Hippocampal formation (tissue), 2 donors: ENCODE measurements at places on chromosomes 5 and 9.

GRCh38 chr5:85159395-85159794 lies 774.7 kb upstream of the EDIL3 start:
- no peak for DNase-seq

DNA sequence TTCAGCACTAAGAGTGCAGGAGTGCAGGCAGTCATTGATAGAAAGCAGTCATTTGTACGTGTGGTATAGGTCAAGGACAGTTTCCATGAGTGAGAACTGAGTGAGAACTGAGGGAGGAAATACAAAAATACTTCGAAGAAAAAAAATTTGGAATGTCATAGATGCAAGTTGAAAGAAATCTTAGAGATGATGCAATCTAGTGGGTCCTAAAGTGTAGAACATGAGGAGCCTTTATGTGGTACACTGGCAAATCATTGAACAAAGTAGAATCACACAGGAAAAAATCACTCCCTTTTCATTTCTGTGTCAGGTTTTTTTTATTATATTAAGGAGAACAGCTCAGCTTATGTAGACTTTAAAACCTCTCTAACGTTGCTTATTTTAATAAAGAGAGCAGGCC lies 26.4 kb upstream of the SLC1A1 start:
- DNase-seq = no peak

- peak; percentile 68 for DNase-seq
Observed at GRCh38 chr9:119968836-119969707, 599.8 kb upstream of the BRINP1 start.

GRCh38 chr9:107693625-107694326 lies 204.2 kb upstream of the KLF4 start:
- DNase-seq = no peak

- peak; percentile 32 for DNase-seq
Observed at GRCh38 chr9:84697509-84698114, 28.1 kb downstream of the NTRK2 start.

DNA sequence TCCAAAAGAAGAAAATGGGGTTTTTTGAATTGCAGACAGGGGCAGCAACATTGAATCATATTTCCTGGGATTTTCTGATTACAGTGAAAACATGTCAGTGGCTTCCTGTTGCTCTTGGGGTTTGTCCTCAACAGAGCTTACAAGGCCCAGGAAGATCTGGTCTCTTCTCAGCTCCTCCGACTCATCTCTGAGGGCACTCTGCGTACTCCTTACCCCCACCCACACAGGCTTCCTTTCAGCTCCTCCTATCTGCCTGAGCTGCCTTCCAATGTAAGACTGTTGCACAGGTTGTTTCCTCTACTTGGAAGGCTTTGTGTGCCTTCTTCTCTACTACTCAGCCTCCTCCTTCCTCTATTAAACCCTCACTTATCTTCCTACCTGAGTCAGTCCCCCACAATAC lies 245.1 kb upstream of the MEF2C start:
- DNase-seq = no peak

DNA sequence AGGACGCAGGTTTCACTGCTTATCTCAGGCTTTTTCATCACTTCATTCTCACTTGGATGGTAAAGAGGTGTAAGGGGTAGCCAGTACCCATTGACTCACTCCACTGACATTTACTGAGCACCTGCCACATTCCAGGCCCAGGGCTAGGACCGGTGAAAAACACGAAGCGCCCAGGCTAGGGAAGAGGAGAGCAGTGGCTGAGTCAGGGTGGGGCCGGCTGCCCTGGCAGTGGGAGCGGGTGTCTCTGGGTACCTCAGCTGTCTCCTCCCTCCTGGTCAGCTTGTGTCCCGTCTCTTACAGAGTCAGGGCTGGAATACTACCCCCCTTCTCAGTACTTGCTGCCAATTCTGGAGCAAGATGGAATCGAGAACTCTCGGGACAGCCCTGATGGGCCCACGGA lies 22.2 kb downstream of the LRSAM1 start:
- no peak for DNase-seq

GRCh38 chr9:134128727-134129679 lies 6.9 kb upstream of the WDR5 start:
- no peak for DNase-seq

DNA sequence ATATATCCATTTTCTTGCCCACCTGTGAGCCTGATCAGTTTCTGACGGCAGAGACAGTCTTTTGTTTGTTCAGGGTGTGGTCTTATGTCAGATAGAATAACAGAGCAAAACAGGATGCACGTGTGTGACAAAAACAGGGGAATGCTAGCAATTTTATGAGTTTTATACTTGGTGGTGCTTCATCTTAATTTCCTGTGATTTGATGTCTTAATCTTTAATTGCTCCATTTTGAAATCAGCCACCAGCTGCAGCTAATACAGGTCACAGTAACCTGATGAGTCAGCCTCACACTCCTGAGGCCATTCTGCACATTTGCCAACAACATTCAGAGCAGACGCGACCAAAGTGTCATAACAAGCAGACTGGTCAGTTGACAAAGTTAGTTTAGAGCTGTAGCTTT lies 42.3 kb upstream of the JMY start:
- DNase-seq = no peak

DNA sequence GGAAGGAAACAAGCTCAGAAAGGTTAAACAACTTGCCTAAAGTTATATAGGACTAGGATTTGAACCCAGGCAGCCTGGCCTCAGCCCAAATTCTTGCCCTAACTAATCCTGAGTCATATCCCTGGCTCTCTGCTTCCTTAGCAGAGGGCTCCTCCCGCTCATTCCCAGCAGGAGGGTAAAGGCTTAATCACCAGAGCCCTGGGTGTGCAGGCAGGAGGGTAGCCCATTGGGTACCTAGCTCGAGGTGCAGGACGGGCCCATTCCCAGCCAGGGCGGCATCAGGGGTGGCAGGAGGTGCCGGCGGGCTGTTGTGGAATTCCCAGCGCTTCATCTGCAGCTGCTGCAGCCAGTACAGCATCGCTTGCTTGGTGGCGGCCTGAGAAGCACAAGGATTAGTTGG lies 3.9 kb downstream of the TBC1D2 start:
- no peak for DNase-seq

DNA sequence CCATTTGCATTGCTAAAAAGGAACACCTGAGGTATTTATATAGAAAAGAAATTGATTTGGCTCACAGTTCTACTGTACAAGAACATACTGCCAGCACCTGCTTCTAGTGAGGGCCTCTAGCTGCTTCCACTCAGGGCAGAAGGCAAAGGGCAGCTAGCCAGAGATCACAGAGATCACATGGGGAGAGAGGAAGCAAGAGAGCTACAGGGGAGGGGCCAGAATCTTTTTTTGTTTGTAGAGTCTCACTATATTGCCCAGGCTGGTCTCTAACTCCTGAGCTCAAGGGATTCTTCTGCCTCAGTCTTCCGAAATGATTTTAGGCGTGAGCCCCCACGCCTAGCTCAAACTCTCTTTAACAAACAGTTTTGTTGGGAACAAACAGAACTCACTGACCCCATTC lies 6.1 kb downstream of the SLCO4C1 start:
- no peak for DNase-seq

- no peak for DNase-seq
Observed at GRCh38 chr5:181160-181559, 10.1 kb upstream of the LRRC14B start.

DNA sequence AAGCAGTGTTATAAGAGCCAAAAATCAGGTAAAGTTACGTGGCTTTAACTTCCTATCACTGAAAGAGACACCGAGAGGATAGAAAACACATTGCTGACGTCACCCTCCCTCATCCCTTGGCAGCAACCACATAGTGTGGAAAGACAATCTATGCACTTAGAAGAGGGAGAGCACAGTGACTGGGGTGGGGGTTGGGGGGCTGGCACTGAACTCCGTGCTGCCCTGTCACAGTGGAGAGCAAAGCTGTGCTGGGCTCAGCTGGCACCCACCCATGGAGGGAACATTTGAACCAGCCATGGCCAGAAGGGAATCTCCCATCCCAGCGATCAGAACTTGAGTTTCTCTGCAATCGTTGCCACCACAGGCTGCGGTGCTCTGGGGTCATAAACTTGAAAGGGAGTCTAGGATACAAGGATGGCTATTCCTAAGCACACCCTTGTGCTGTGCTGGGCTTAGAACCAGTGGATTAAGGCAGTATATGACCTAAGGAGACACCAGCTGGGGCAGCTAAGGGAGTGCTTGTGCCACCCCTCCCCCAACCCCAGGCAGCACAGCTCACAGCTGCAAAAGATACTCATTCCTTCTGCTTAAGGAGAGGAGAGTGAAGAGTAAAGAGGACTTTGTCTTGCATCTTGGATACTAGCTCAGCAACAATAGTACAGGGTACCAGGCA lies 73.4 kb downstream of the KIAA0825 start:
- no peak for DNase-seq

- DNase-seq = no peak
Observed at GRCh38 chr5:174694611-174695010, 29.8 kb upstream of the MSX2 start.

GRCh38 chr9:82031538-82032280 lies 43.1 kb downstream of the SPATA31D1 start:
- peak; percentile 50 for DNase-seq

DNA sequence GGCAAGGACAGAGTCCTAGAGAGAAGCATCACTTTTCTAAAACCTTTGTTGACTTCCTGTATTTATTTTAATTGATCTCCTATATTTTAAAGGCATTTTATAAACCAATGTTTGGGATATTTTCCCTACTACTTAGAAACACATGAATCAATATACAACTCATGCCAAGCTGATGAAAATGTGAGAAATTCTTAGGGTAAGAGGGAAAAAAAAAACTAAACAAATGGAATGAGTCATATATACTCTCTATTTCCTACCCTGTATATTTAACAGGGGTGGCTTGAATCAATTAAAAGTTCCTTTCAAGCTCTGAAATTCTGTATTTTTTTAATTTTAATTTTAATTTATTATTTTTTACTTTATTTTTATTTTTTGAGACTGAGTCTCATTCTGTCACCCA lies 19.6 kb downstream of the BAAT start:
- DNase-seq = no peak

GRCh38 chr5:53956632-53957031 lies 353.7 kb downstream of the ARL15 start:
- DNase-seq = no peak

- no peak for DNase-seq
Observed at GRCh38 chr5:1952021-1952420, 69.3 kb upstream of the IRX4 start.

DNA sequence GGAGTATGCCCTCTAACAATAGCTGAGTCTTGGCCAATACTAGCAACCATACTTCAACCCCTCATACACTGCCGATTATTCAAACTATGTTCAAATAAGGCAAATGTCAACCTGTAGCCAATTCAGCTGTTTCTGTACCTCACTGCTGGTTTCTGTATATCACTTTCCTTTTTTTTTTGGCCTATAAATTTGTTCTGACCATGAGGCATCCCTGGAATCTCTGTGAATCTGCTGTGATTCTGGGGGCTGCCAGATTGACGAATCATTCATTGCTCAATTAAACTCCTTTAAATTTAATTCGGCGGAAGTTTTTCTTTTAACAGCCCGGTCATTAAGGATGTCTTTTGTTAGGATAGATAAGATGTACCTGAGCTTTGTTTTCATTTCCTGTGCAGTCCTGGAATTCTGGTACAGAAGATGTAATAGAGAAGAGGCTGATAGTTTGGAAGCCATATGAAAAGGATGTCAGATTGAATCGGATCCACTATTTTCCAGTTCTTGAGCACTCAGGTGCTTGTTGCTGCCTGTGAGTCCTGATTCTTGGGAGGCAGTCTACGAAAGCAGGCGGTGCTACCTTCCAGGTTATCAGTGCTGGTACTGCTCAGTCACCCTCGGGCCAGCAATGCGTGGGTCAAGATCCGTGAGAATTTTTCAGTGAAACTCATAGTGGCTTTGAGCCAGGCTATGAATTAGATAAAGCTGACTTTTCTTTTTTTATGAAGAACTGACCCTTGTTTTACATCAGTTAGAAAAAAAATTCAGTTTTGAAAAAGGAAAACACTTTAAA lies 106.2 kb upstream of the TUT7 start:
- DNase-seq = no peak

DNA sequence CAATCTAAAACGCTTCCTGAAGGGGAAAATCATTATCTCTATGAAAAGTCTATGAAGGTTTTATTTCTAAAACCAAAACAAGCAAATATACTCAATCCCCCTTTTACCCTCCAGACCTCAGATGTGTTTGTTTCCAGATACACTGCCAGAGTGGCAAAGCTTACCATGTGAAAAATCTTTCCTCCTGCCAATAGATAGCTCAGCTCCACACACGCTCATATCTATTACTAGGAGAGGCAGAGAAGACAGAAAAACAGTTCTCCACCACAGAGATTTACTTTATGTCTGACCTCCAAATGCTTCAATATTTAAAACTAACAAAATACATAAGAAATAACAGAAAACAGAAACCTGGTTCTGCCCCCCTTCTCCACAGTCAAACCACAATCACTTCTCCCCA lies 7.0 kb downstream of the IRX2 start:
- no peak for DNase-seq

GRCh38 chr9:31389075-31389474 lies 995.4 kb upstream of the ACO1 start:
- no peak for DNase-seq

GRCh38 chr5:17042041-17042440 lies 106.0 kb upstream of the MYO10 start:
- no peak for DNase-seq

DNA sequence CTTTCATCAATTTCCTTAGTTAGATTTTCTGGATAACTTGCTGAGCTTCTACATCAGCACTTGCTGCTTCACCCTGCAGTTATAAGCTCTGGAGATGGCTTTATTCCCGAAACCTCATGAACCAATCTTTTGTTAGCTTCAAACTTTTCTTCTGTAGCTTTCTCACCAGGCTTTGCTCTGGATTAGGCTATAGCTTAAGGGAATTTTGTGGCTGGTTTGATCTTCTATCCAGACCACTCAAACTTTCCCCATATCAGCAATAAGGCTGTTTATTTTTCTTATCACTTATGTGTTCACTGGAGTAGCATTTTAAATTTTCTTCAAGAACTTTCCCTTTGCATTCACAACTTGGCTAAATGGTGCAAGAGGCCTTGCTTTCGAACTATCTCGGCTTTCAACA lies 1173.5 kb upstream of the NUDT12 start:
- no peak for DNase-seq

GRCh38 chr5:99109894-99110293 lies 181.1 kb upstream of the CHD1 start:
- no peak for DNase-seq
